Transverse colon (tissue), 4 donors: ENCODE measurements at places on chromosomes 2 and 18. TPM values are rescaled to one million over a fixed set of nuclear protein-coding genes. Genes with fewer than 3 reads are reported as not detected.

C2orf92 gene
- total RNA-seq: 19.4 TPM

PROKR1 gene
- not detected for total RNA-seq

KANSL3 gene
- total RNA-seq: 54.5 TPM

DNAJC5G gene
- not detected for total RNA-seq

SPR gene
- total RNA-seq: 98.7 TPM

DNA sequence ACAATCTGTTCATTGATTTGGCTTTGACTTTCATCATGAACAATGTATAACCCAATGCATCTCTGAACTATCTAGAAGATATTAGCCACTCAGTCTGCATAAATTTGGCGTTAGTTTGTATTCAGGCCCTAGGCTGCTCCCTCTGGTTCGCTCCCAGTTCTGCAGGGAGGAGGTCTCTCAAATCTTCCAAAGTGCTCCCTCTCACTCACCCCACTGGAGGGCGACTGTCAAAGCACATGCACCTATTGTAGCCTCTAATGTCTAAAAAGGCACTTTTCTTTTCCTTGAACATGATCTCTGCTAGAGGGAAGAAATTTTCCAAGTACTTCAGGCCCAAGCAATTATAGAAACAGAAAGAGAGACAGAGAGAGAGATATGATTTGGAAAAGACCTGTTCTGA lies 291.5 kb downstream of the TDRD15 start:
- no peak for DNase-seq
- H3K27ac ChIP-seq: no peak overlapping the region
- H3K36me3 ChIP-seq: no peaks in the 10 kb centered on the region
- no peaks in the 10 kb centered on the region for H3K4me1 ChIP-seq

GRCh38 chr2:15050483-15050882 lies 418.0 kb downstream of the LRATD1 start:
- no peaks in the 10 kb centered on the region for H3K36me3 ChIP-seq
- H3K27me3 ChIP-seq: no peaks in the 10 kb centered on the region
- no peak overlapping the region for H3K27ac ChIP-seq
- H3K4me1 ChIP-seq: no peaks in the 10 kb centered on the region

DNA sequence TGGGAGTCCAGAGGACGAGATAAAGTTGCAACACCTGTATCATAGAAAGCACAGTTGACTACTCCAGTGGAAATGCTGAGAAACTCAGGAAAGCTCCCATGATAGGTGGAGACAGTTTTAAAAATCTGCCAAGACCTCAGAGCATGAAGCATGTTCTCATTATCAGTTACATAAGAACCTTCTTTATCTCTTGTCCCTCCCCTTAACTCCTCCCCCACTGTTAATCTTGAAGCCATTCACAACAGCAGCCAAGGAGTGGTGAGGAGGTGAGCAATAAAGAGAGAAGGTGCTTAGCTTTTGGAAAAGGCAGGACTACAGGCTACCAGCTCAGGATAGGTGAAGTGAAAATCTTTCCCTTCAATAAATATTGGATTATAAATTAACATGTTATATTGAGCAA lies 657.9 kb downstream of the NYAP2 start:
- no peaks in the 10 kb centered on the region for H3K4me1 ChIP-seq
- H3K27ac ChIP-seq: no peak overlapping the region
- H3K27me3 ChIP-seq: no peaks in the 10 kb centered on the region
- no peak for DNase-seq

GRCh38 chr2:39686456-39686855 lies 20.7 kb downstream of the TMEM178A start:
- H3K27me3 ChIP-seq: no peaks in the 10 kb centered on the region
- no peak overlapping the region for H3K27ac ChIP-seq
- H3K4me3 ChIP-seq: no peak overlapping the region
- no peaks in the 10 kb centered on the region for H3K36me3 ChIP-seq

DNA sequence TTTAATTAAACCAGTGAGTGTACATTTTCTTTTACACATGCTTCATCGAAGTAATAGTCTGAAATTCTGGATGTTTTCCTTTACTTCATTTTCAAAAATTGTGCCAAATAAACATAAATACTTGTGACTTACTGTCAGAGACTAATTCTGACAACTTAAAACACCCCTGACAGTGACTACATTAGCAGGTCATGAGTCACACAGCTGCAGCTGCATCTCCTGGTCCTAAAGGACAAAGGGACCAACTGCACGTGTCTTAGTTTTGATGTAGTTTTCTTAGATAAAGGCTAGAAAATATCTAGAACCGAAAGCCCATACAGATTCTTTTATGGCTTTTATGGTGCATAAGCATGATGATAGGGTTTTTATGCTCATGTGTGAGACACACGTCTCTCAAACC lies 29.6 kb upstream of the DSC3 start:
- H3K4me3 ChIP-seq: no peak overlapping the region
- H3K36me3 ChIP-seq: no peaks in the 10 kb centered on the region
- H3K4me1 ChIP-seq: no peaks in the 10 kb centered on the region
